ENCODE measurements at places on chromosomes 16 and 17.

DNA sequence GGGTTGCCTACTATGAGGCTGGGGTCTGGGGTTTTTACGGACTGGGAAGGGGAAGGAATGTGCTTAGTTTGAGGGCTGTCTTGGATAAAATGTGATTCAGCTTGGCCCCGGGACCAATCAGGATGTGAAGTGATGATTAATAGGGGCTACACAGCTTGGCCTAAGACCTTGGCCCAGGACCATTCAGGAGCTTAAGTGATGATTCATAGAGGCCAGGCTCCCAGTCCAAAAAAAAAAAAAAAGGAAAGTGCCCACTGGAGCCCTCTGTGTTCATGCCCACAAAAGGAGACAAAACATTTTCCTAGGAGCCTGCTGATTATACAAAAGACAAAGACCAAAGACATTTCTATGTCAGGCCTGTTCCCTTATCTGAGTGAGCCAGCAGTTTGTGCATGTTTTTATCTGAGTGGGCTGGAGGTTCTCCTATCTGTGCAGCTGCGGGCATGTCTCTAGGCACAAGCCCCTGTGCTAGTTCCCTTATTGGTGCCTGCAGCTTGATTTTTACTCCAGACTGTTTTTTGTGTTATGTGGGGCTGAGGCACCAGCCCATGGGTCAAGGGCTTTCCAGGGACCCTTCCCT, 898.2 kb upstream of the GOT2 start:
- DNase-seq: no peak

DNA sequence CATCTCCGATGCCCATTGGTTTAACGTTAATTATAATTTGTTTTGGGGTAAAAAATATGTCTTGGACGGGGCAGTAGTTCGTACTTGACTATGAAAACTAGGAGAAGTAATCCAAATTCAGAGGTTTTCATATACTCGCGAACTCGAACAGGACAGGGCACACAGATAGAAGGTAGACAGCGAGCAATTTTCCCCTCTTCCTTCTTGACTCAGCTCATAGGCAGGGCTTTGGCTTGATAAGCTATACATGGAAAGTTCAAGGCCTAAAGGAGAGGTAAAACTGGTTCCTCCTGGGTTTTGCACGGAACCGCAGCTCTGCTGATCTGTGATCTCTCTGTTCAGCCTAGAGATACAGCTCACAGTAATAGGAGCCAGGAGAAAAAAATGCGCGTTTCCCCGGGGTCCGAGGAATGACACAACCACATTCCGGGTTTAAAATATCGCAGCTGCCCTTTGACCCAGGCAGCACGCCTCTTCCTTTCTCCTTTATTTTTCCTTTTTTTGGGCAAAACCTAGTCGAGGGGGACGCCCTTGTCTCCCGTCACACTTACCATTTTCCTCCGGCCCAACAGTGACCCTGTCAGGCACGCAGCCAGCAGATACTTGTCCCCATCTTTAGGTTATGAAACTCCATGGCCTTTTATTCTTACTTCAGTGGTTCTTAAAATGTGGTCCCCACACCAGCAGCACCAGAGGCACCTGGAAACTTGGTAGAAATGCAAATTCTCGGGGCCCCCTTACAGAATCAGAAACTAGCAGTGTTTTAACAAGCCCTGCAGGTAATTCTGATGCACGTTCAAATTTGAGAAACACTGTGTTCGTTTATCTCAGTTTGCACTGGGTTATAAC, 1.7 kb upstream of the LASP1 start:
- no peak for DNase-seq

DNA sequence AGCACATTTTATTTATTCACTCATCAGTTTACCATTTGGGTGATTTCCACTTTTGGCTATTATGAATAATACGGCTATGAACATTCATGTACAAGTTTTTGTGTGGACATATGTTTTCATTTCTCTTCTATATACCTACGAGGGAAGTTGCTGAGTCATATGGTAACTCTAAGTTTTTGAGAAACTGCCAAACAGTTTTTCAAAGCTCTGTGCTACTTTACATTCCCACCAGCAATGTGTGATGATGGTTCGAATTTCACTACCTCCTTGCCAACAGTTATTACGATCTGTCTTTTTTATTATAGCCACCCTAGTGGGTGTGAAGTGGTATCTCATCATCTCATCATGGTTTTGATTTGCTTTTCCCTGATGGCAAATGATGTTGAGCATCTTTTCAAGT, 63.7 kb upstream of the MRTFB start:
- DNase-seq: peak; percentile 41

- peak; percentile 35 for DNase-seq
These were observed 914.9 kb downstream of the KCNJ2 start for GRCh38 chr17:71084219-71084618.

DNA sequence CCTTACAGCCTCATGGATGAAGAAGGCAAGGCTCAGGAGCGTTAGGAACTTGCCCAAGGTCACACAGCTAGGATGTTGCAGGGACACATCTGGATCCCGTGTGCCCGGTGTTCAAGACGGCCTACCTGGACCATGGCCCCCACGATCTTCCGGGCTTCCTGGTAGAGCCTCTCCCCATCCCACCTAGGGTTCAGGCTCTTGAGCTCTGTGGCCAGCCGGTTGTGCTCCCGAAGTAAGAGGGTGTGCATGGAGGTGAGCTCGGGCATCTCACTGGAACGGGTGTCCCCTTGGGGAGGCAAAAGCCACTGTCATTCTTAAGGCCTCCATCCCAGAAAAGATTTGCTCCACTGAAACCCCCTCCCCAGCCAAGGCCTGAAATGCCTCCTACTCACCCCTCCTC, 5.3 kb downstream of the MPO start:
- no peak for DNase-seq

GRCh38 chr16:73054125-73054484, 6.2 kb upstream of the ZFHX3 start:
- DNase-seq: no peak
